ENCODE measurements at places on chromosomes 1 and 21.

DNA sequence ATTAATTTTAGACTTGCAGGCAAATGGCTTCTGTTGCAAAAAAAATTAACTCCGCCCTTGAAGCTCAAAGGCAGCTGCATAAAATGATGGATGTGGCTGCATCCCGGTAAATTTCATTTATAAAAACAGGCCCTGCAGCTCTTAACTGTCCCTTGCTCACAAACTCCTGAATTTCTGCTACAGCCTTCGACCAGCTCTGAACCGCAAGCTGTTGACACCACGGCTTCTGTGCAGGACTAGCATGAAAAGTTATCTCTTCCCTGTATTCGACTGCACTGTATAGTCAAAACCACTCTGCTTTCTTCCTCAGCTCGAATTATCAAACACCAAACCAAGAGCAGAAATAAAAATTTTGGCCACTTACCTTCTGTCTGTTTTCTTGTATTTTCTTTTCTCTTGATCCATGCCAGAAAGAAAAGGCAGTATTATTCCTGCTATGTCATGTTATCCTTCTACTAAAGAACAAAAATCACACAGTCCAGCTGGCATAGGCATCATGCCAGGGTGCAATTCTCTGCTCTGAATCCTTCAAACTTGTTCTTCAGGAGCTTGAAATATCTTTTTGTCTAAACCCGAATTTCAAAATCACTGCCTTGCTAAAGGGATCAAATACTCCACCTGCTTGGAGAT lies 195.5 kb upstream of the NCAM2 start:
- DNase-seq, result no peak

DNA sequence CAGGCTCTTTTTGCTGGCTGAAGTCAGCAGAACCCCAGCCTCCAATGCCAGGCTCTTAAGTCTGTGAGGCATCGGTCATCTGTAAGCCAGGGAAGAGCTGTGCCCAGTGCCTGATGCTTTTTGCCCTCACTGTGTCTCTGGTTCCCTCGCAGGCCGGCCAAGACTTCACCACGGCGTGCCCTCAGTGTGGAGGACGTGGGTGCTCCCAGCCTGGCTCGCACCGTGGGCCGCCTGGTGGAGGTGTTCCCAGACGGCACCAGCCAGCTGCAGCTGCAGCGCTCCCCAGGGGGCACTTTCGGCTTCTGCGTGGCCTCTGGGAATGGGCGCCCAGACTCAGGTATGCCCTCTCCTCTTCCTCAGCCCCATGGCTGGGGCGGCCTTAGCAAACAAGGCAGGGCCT lies 32.5 kb downstream of the KIAA1614 start:
- DNase-seq, result no peak

DNA sequence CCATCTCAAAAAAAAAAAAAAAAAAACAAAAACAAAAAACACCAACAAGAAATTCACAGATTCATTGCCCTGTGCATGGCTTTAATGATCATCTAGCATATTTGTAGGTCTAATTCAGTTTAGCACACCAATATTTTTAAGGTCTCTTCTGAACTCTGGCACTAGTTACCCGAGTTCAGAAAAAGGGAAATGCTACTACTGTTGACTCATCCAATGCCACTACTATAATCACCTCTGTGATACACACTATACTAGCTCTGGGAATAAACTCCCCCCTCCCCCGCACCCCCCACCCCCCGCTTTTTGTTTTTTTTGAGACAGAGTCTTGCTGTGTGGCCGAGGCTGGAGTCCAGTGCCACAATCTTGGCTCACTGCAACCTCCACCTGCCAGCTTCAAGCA lies 55.6 kb downstream of the FBXO42 start:
- DNase-seq, result no peak

- no peak for DNase-seq
These were observed 205.8 kb downstream of the SLC45A1 start for GRCh38 chr1:8523666-8524206.

GRCh38 chr1:234907208-234907939 lies 221.3 kb downstream of the TOMM20 start:
- no peak for DNase-seq

- peak; percentile 87 for DNase-seq
These were observed 17.5 kb downstream of the RUNX3 start for GRCh38 chr1:24912376-24913273.

GRCh38 chr1:205243350-205244191 lies 15.8 kb downstream of the TMCC2 start:
- DNase-seq, result no peak

GRCh38 chr1:204476563-204476962 lies 18.0 kb downstream of the PIK3C2B start:
- DNase-seq, result no peak

DNA sequence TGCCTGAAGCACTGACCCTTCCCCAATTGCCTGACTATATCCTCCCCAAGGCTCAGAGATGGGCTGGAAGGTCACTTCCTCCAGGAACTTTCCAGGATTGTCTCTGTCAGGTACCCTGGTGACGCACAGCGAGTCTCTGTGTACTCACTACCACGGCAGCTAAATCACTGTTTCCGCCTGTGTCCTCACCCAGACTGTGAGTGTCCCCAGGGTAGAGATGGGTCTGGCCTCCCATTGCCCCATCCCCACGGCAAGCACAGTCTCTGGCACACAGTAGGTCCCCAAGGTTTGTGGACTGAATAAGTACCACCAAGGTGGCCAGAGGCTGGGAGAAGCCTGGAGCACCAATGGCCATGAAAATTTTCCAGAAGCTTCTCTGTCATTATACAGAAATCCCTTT lies 93.8 kb upstream of the RUNX3 start:
- no peak for DNase-seq

GRCh38 chr1:12615865-12616708 lies 1.9 kb downstream of the DHRS3 start:
- peak; percentile 80 for DNase-seq

DNA sequence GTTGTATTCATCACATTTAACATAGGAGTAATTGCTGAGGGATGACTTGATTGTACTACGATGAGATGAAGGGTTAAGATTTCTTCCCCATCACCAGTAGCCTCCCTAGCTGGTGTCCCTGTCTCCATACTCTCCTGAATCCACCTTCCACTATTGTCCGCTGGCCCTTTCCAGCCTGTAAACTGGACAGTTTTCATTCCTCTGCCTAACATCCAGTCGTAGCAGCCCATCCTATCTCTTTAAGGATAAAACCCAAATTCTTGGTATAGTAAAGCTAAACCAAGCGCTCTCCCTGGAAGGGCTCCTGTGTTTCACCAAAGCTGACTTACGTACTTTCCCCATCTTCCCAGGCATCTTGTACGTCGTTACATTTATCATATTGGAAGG lies 670 bp downstream of the COX20 start:
- DNase-seq, result peak; percentile 35

All from RPMI7951 (cell line).